ENCODE measurements at places on chromosomes 1 and 21. TPM values are rescaled to one million over a fixed set of nuclear protein-coding genes. Genes with fewer than 3 reads are reported as not detected.

KCNT2 gene
- total RNA-seq, result 9.9 TPM

DNA sequence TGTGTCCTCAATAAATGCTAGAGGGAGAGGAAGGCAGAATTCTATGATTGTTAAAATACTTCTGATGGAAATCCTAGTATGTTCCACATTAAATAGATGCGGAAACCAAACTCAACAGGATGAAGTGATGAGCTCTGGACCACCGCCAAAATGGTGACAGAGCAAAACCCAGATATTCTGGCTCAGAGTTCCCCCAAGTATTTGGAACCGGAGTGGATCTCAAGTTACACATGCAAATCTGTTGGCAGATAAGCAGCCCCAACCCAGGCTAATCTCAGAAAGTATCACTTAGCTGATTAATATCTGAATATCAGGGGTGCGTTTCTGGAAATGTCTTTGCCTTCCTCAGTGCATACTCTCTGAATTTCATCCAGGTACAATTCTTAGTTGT lies 17.4 kb upstream of the GRHL3 start:
- no peak for DNase-seq

DNA sequence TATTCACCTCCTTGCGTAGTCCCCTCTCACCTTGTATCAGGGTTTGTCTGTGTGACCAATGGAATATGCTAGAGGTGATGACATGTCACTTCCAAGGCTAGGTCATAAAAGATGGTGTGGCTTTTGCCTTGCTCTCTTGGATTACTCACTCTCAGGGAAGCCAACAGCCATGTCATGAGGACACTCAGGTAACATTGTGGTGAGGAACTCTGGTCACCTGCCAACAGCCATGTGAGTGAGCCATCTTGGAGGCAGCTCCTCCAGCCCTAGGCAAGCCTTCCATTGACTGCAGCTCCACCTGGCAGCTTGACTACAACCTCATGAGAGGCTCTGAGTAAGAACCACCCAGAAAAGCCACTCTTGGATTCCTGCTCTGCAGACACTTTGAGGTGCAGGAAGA lies 11.0 kb upstream of the HEYL start:
- DNase-seq, result no peak

PCP4L1 gene
- total RNA-seq, result 1.2 TPM

GRCh38 chr1:203321273-203322052 lies 16.1 kb downstream of the BTG2 start:
- DNase-seq, result no peak

GRCh38 chr1:19640363-19641316 lies 3.5 kb upstream of the NBL1 start:
- no peak for DNase-seq

RGS16 gene
- total RNA-seq, result 1.3 TPM

DNA sequence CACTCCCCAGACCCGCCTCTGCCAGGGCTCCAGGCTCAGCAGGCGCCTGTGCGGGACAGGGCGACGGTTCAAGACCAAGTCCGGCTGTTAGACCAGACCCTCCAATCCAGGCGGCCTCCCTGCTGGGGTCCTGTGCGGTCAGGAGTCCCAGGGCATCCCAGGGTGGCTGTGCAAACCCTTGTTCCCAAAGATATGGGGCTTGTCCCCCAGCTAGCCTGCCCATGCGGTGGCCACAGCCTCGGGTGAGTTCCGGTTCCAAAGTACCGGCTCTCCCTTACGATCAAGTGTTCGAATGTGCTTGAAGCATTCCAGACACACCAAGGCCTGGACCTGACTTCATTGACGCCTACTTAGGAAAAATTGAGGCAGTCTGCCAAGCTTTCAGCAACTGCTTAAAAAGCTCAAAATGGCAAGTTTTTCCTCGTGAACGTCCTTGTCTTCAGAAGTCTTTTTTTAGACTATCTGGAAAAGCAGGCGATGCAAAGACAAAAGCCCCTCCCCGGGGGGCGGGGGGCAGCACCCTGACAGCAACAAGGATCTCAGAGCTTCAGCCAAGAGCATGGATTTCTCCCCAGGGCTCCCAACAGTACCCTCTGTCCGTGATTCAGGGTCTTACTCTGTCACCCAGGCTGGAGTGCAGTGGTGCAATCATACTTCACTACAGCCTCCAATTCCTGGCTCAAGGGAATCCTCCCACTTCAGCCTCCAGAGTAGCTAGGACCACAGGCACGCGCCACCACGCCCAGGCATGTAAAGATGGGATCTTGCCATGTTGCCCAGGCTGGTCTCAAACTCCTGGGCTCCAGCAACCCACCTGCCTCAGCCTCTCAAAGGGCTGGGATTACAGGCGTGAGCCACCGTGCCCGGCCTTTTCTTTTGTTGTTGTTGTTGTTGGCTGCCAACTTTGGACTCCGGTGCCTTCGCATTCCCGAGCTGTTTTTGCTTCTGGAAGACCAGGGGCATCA lies 2.3 kb downstream of the FAAP20 start:
- no peak for DNase-seq

DNA sequence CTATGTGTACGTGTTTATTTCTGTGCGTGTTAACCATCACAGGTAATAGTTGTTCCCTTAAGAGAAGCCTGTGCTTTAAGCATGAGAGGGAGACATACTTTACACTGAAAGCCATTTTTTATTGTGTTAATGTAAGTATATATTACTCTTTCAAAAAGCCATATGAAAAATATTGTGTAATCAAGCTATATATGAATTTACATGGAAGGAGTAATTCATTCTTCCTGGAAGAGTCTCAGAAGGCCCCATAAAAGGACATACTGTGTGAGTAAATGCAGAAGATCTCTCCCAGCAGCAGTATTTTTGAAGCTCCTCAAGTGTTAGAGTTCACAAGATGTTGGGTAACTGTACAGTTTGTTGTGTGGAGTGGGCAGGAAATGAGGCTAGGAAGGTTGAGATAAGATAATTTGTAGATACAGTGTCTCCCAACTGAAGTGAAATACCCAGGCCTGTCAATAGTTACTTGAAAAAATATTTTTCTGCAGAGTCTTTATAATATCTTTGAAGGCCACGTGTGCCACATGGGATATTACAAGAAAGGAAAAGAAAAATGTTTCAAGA lies 138.3 kb downstream of the PTGER3 start:
- no peak for DNase-seq
